ENCODE measurements at places on chromosomes 16 and 17. TPM values are rescaled to one million over a fixed set of nuclear protein-coding genes. Genes with fewer than 3 reads are reported as not detected.

TLCD2 gene
- total RNA-seq = 1.5 TPM

TBX2 gene
- 7.7 TPM for total RNA-seq

C16orf54 gene
- total RNA-seq = not detected

HAP1 gene
- total RNA-seq = 1.1 TPM

CLEC19A gene
- total RNA-seq = 0.17 TPM

MRC2 gene
- 57.5 TPM for total RNA-seq

MEIOC gene
- total RNA-seq = 2.0 TPM

OTOP3 gene
- not detected for total RNA-seq

GJD3 gene
- 1.3 TPM for total RNA-seq

ALOXE3 gene
- total RNA-seq = 5.9 TPM

ITGA2B gene
- 1.4 TPM for total RNA-seq

PPM1E gene
- 0.06 TPM for total RNA-seq

ABCA3 gene
- total RNA-seq = 16.3 TPM

NETO2 gene
- 103 TPM for total RNA-seq
